ENCODE measurements at places on chromosomes 16 and 17.

DNA sequence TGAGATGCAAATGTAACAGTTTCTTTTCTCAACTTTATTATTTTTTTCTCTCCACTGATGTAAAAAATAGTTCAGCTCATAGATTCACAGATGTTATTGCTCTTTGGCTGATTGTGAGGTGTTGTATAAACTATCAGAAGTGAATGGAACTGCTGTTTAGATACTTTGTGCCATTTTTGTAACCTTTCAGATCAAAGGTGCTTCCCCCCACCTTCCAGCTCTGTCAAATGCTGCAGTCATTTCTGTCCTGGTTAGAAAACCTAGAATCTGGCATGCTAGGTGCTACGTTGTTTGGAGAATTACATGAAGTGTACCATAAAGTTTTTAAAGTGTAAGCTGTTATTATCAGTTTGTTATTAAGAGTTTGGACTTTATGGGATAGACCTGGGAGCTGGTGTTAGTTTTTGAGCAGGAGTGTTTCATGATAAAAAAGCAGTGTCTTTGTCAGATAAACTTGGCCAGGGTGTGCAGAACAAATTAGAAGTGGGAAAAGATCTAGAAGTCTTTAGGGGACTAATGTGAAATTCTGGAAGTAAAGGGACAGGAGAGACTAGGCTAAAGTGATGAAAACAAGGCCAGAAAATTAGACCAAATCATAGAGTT lies 1.8 kb upstream of the WIPI1 start:
- no peak for DNase-seq

DNA sequence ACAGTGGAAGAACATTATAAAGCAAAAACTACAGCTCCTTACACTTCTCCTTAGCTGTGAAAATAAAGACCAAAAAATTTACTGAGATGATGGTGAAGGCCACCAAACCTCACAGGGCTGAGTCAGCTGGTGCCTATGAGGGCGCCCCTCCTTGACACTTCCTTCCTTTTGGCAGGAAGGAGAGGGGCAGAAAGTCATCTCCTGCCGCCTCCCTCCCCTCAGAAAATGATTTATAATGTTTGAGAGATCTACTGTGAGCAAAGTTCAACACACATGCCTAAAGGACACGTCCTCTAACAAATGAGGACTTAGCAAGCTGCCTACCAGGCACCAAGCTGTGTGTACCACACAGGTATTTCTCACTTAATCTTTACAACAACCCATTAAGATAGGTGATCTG lies 245.7 kb downstream of the PRKCA start:
- DNase-seq: peak; percentile 28

GRCh38 chr16:66304151-66304550 lies 62.3 kb upstream of the CDH5 start:
- no peak for DNase-seq

DNA sequence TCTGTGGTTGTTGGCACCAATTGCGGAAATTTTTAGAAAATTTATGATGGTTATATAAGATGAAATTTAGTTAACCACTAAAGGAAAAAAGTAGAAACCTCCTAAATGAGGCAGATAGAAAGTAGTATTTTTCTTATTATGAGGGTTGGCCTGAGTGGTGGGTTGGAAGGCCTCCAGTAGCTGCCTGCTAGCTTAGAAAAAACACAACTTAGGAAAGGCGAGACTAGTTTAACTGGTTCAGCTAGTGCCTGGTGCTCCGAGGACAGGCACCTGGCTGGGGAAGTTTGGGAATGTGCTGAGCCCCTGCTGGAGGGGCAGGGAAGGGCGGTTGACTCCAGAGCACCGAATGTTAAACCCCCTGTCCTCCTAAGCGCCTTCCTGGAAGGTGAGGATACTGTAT lies 19.9 kb downstream of the LDHD start:
- DNase-seq: no peak

- DNase-seq: no peak
Measured at GRCh38 chr16:84761448-84762368, 58.1 kb upstream of the CRISPLD2 start.

DNA sequence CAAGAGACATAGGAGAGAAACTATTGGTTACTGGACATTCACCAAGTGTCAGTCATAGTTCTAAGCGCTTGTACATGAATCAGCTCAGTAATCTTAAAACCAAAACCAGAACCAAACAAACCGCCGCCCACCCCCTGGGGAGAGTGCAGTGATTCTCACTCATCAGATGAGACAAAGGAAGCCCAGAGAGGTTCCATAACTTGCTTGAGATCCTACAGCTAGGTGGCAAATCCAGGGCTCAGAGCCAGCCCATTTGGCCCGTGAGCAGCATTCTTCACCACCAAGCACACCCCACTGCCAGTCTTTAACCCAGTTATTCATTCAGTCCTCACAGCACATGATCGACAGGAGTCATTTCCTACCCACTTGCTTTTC lies 37.2 kb upstream of the RGS9 start:
- DNase-seq: peak; percentile 62

DNA sequence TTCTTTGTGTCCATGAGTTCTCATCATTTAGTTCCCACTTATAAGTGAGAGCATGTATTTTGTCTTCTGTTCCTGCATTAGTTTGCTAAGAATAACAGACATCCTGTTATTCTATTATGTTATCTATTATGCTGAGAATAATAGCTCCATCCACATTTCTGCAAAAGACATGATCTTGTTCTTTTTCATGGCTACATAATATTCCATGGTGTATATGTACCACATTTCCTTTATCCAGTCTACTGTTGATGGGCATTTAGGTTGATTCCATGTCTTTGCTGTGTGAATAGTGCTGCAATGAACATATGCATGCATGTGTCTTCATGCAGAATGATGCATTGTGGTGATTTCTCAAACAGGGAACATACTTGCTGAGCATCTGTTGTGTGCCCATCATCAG lies 21.4 kb downstream of the PIK3R5 start:
- no peak for DNase-seq

- DNase-seq: no peak
Measured at GRCh38 chr16:2295056-2295798, 27.3 kb upstream of the RNPS1 start.

Measured in stimulated activated CD8-positive, alpha-beta memory T cell treated with anti-CD3 and anti-CD28 coated beads, Interleukin-4, amount 100 ng/mL, for 4 hours (primary cell).